ENCODE measurements at places on chromosomes 2 and 18.
A peak's percentile ranks its signal among the peaks of the same experiment; 100 is the strongest.

GRCh38 chr18:44747157-44747556 lies 66.5 kb downstream of the SETBP1 start:
- DNase-seq = no peak

GRCh38 chr2:36485521-36485920 lies 112.4 kb downstream of the FEZ2 start:
- DNase-seq = no peak

DNA sequence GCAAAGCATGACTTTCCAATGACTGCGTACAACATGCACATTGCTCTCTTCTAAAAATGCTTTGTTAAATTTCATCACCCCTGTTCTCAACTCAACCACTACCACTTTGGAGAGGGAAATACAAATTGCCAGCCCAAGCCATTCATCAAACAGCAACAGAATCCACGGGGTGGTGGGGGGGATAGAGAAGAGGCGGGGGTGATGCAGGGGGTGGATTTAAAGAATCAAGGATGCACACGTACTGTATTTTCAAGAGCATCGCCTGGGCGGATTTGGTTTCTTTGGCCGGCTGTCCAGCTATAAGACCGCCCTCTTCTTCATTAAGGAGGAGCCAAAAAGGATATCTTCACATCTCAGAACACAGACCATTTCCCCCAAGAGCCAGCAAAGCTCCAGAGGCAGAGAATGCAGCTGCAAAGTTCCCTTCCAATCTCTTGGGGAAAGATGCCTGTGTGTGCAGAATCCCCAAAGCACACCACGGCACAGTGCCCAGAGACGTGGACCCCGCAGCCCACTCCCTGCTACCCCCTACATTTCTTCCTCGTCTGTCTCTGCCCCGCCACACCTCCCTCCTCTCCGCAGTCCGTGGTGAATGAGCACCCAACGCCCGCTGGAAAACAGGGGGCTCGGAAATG lies 977 bp downstream of the SLC8A1 start:
- DNase-seq = peak; percentile 65

- DNase-seq = no peak
Observed at GRCh38 chr2:236720974-236721540, 151.4 kb downstream of the ACKR3 start.

- DNase-seq = no peak
Observed at GRCh38 chr18:23062011-23062410, 73.3 kb upstream of the CABLES1 start.

- DNase-seq = no peak
Observed at GRCh38 chr2:39202639-39203369, 41.0 kb downstream of the CDKL4 start.

DNA sequence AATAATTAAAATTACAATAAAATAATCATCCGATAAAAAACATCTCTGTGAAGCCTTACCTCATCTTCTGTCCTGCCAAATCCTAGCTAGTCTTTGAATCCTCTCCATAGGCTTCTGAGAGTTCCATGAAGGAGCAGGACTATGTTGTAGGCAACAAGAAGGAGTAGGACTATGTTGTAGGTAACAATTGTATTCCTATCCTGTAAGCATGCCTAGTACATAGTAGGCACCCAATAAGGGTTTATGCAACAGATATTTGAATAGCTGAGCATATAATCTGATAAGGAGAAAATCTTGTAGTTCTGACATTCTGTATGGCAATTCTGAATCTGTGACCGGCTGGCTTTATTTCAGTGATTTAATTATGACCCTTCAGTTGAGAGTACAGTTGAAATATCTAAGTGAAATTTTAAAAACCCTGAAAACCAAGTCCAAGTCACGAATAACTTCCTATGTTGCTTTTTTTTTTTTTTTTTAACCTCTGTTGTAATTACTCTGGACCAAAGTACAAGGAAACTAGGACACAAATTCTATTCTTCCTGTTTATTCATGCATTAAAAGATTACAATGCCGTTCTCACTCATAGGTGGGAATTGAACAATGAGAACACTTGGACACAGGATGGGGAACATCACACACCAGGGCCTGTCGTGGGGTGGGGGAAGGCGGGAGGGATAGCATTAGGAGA lies 27.8 kb downstream of the VWA3B start:
- DNase-seq = no peak
